AG08395 (cell line): ENCODE measurements at places on chromosomes 13 and 19.

GRCh38 chr13:46796129-46796514, 839 bp downstream of the ESD start:
- no peak for DNase-seq

DNA sequence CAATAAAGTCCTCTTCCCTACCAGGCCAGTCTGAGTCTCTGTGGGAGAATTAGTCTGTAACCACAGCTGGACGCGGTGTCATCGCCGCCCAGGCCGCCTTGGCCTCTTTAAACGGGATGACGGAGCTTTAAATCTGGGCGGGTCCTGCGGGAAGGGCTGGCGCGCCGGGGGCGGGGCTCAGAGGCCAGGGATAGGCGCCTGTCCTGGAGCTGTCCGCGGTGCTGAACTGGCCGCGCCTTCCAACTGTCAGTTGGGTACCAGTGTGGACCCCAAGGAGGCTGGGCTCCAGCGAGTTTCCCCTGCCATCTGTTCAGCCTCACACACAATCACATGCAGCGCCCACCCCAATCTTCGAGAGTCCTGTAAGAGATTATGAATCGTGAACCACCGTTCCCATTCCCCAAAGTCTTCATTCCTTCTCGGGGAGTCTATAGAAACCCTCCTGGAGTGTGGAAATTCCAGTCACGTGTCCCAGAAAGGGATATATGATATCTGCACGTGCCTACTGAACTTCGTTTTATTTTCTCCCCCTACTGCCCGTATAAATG, 11.5 kb downstream of the APLP1 start:
- peak; percentile 97 for DNase-seq

DNA sequence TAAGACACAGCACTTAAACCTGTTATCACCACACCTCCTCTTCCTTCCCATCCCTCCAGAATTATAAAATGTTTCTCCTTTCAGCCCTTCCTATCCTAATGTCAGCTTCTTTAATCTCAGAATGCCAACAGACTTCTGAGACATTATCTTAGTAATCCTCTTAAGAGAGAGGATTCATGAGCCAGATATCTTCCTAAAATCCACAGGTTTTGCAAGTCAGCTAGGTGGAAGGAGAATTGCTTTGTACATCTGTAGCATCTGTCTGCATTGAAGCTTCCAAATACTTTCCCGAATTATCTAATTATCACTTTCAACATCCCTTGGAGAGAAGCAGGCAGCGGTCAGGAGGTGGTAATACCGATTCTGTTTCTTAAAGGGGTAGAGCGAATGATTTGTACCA, 179.1 kb downstream of the DCT start:
- DNase-seq = no peak

DNA sequence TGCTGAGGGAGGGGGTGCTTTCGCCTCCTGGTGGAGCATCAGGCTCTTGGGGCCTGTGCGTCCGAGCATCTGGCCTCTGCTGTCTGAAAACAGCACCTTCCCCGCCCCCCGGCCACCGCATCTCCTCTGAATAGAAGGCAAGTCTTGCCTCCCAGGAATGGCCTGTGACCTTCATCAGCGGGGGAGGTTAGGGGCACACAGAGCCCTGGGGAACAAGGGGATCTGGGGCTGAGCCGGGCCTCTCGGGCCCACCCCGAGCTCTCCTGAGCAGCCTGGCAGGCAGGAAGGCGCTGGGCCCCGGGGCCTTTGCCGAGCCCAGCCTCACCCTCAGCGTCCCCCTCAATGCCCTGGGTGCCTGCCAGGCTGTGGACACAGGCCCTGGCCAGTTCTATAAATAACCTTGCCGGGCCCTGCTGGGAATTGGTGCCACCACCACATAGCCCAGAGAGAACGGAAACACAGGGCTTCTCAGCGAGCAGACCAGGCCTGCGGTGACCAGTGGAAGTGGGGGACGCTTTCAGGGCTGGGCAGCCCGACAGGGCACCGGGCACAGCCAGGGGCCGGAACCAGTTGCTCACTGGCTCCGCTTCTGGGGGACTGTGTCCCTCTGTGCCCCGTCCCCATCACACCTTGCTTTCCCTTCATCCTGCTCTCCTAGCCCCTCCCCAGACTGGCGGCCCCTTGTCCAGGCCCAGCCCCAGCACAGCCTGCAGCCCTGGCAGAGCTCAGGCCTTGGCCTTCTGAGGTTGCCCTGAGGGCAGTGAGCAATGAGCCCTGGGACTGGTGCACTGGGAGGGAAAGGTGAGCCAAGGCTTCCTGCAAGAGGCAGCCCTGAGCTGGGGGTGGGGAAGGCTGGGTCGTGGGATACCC, 9.5 kb downstream of the STK11 start:
- DNase-seq = peak; percentile 63

DNA sequence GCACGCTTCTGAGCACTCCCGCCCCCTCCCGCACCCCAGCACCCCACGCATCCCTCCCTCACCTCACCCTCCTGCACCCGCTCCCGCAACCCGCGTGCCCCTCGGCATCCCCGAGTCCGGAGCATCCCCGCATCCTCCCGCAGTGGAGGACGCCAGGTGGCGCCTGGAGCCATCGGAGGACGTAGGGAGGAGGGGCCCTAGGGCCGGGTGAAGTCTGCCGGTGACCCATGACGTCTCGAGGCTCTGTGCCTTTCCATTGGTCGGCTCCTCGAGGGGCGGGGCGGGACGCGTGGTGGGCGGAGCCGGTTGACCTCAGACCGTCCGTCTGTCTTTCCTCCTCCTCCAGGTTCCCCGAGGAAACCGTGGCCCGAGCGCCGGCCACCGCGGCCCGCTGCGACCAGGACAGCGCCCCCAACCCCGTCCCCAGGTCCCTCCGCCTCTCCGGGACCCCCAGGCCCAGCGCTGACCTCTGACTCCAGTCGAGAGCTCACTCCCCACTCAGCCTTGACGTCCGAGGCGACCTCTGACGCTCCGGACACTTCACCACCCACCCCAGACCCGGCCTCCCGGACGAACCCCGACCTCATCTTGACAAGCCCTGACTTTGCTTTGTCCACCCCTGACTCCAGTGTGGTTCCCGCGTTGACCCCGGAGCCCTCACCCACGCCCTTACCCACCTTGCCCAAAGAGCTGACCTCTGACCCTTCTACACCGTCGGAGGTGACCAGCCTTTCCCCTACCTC, 19.9 kb downstream of the SBK2 start:
- DNase-seq = peak; percentile 100

DNA sequence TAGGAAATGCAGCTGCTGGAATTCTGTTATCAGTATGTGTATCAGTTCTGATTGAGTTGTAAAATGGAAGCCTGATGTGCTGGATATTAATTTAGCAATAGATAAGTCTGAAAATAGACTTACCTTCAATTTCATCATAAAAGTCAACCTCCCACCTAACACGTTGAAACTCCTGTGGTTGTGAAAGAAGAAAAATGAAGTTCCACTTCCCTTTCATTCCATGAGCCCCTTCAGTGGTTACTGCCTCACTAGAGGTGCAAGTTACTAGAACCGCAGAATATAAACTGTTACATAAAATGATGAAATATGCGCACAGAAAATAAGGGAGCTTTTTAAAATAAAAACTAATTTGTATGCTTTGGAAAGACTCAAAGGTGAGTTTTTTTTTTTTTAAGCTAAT, 249.2 kb downstream of the SHISA2 start:
- no peak for DNase-seq

GRCh38 chr13:34179481-34179880, 361.5 kb downstream of the RFC3 start:
- no peak for DNase-seq

- no peak for DNase-seq
Observed at GRCh38 chr13:111251646-111252445, 68.6 kb upstream of the TEX29 start.

DNA sequence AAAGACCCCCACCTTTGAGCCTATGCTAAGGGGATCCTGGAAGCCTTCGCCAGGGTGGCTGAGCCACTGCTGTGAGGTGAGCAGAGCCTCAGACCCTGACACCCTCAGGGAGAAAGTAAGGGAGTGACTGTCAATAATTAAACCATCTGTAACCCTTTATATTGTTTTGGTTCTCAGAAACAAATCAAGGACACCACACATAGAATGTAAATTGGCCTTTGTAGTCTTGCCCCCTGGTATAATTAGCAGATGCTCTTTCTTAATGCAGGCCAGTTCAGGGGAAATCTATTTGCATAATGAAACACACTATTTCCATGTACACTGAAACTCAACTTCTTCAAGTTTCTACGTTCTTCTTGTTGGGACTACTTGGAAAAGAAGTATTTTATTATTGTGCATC, 127.7 kb upstream of the EDNRB start:
- no peak for DNase-seq

DNA sequence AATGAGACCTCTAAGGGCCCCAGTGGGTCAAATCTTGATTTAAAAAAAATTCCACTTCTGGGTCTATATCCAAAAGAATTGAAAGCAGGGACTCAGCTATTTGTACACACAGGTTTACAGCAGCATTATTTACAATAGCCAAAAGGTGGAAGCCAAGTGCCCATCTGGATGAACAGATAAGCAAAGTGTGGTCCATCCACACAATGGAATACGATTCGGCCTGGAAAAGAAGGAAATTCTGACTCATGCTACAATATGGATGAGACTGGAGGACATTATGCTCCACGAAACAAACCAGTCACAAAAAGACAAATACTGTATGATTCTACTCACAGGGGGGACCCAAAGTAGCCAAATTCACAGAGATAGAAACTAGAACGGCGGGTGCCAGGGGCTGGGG, 76.7 kb downstream of the CACNA1A start:
- no peak for DNase-seq

GRCh38 chr13:67549331-67549730, 319.2 kb upstream of the PCDH9 start:
- peak; percentile 25 for DNase-seq

GRCh38 chr19:41926028-41926762, 2.1 kb downstream of the ERFL start:
- no peak for DNase-seq

DNA sequence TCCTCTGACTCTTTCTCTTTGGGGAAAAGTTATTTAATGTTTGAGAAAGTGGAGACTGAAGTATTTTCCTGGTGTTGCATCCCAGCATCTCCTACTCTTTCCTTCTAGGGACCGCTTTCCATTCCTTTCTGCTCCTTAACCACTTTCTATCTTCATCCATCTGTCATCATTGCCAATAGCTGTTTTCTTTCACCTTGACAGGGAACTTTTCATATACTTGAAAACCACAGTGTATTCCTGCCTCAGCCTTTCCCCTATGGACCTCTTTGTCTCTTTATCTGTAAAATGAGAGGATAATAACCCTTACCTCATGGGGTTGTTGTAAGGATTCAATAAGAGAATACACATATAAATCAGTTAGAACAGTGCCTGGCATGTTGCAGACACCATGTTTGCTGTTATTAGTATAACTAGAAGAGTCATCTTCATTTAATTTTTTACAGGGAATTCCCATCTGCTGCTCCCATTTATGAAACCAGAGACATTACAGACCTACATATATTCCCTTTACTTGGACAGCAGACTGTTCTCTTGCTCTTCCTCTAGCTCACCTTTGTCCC, 31.8 kb downstream of the LCP1 start:
- DNase-seq = no peak

DNA sequence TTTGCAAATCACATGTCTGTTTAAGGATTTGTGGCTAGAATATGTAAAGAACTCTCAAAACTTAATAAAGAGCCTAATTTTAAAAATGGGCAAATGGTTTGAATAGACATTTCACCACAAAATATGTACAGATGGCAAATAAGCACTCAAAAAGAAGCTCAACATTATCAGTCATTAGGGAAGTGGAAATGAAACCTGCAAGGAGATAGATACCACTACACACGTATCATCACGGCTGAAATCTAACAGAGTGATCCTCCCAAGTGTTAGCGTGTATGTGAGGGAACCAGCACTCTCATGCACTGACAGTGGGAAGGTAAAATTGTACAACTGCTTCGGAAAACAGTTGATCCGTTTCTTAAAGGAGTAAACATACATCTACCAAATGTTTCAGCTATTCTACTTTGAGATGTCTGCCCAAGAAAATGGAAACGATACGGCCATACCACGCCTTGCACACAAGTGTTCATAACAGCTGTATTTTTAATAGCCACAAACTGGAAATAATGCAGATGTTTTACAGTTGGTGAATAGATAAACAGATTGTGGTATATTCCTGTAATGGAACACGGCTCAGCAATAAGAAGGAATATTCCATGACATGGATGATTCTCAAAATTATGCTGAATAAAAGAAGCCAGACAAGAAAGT, 14.5 kb downstream of the ARHGEF7 start:
- DNase-seq = no peak

DNA sequence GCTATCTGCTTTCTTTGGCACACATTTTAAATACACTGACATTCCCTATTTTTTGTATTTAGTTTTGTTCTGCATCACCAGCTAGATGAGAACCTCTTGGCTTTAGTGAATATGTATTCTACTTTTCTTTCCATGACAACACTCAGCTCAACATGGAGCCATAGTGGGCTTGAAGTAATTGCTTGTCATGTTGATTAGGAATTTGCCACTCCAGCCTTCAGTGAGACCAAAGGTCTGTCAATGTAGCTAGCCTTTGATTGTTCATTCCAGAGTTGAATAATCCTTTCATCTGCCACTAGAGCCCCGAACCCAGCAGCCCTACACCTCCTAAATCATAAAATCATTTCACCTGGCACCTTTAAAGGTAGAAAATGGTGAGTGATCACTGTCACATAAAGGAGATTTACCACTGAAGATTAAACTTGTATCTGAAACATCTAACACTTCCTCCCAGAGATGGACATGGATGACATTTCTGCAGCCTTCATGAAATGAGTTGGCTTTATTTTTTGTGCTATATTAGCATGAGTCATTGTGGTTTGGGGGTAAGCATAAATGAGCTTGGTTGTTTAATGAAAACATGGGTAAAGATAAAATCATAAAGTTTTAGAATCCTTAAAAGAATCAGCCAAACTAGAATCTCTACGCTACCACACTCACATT, 29.2 kb upstream of the GARRE1 start:
- DNase-seq = peak; percentile 20

DNA sequence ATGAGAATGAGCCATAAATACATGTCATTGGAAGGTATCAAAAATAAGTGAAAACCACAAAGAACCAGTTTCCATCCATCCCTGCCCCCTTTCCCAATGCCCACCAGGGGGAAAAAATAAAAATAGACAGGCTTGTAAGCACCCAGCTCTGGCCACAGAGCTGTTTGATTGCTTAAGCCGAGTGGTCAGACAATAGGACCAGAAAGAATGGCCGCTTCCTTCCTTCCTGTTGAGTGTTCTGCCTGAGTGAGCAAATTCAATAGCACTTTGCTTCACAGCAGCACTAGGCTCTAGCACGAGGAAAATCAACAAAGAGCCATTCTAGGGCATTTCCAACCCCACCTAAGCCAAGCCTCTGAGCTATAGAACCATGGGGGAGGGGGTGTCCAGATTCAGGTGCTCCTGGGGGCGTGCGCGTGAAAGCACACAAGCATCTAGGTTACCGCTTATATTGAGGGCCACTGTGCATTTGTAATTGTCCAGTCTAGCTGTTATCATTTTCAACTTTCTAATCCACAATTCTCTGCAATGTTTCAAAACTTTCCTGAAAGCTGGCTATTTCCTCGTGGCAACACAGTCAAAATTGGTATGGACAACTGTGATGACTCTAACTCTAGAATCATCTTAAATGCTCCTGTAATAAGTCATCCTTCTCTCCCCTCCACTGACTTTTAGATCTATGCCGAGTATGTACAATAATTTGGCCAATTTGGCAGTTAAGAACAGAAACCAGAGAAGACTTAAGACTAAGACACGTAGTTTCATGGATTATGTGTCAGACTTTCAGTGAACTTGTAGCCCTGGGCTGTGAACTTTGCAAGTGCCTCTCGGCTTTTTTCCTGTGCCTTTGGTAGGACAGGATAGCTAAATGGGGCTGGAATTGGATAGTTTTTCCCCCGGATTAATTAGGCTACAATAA, 64.3 kb downstream of the SPRY2 start:
- no peak for DNase-seq
